ENCODE measurements at places on chromosomes 5 and 9. TPM values are rescaled to one million over a fixed set of nuclear protein-coding genes. Genes with fewer than 3 reads are reported as not detected.

GRCh38 chr5:143309661-143310431, 93.6 kb downstream of the NR3C1 start:
- DNase-seq, result no peak

- no peak for DNase-seq
These were observed 73.1 kb downstream of the RGS3 start for GRCh38 chr9:113536483-113537228.

- no peak for DNase-seq
These were observed 67.8 kb downstream of the PTCD2 start for GRCh38 chr5:72387985-72388384.

Gene TMEM252
- total RNA-seq, result not detected

Gene PCDHGB5
- total RNA-seq, result 8.6 TPM

DNA sequence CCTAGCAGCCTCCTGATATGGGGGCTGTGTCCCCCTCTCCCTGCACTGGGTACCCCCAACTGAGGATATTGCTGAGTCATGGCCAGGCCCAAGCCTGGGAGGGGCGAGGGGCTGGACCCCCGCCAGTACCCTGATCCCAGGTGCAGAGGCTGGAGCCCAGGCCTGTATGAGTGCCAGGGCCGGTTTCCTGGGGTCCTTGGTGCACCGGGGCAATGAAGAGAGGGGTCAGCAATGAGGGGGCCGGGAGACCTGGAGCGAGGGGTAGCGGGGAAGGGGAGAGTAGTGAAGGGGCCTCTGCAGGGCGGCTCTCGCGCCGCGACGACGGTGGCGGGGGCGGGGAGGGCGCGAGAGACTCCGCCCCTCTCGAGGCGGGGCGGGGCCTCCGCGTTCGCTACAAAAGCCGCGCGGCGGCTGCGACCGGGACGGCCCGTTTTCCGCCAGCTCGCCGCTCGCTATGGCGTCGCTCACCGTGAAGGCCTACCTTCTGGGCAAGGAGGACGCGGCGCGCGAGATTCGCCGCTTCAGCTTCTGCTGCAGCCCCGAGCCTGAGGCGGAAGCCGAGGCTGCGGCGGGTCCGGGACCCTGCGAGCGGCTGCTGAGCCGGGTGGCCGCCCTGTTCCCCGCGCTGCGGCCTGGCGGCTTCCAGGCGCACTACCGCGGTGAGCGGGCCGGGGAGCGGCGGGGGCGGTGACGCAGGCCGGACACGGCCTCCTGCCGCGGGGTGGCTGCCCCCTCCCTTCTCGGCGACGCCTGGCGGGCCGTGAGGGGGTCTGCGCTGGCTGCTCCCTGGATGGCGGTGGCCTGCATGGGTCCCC, at the start of gene SQSTM1:
TSS of gene SQSTM1 (plus strand) at position 423 of the 815 bp plus-strand sequence. CDS start at position 455, 32 bp downstream.
- DNase-seq, result peak; percentile 88

DNA sequence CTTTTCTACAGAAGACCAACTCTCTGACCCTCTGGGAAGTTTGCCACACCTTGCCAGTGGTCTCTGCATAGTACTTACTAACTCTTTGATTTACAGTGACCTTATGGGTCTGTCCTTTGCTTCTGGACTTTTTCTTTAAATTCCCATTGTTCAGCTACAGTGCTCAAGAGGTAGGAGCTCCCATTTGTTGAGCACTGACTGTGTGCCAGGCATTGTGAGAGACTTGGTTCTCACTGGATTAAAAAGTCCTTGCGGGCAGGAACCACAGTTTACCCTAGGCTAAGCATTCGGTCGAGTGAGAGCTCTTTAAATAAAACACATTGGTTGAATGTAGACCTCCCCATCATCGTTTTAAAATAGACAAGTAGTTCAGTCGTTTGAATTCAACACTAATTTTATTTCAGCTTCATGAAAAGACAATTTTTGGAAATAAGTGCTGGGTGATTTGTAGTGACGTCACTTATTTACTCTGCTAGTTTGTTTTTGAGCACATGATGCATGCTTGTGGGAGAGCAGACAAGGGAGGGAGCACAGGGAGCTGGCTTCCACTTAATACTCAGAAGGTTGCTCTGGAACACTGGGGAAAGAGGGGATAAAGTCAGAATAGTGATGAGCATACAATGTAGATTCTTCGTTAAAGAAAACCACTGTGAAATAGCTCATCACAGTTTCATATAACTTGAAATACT, 27.1 kb downstream of the RASGRF2 start:
- DNase-seq, result no peak

DNA sequence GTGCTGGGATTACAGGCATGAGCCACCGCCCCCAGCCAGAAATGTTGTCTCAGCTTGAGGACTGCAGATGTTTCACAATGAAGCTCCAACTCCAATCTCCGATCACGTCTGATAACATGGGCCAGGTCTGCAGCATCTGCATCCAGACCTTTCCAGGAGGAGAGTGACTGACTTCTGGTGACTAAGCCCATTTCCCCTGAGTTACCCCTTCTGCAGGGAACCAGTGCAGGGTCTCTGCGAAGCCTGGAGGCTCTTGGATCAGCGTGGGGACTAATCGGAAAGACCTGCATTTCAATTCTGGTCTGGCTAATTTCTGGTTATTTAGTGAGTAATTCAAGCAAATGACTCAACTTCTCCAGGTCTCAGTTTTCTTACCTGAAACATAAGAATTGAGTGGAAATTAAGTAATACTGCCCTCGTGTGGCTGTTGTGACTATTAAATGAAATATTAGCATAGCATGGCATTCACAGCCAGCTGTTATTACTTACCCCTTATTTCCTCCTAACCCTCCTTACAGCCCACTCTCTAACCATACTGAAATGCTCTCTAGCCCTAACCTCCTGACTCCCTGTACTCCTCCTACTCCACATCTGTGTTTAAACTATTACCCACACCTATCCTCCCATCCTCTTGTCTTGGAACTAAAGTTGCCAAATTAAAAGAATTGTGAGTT, 2.2 kb upstream of the GNPDA1 start:
- peak; percentile 82 for DNase-seq

DNA sequence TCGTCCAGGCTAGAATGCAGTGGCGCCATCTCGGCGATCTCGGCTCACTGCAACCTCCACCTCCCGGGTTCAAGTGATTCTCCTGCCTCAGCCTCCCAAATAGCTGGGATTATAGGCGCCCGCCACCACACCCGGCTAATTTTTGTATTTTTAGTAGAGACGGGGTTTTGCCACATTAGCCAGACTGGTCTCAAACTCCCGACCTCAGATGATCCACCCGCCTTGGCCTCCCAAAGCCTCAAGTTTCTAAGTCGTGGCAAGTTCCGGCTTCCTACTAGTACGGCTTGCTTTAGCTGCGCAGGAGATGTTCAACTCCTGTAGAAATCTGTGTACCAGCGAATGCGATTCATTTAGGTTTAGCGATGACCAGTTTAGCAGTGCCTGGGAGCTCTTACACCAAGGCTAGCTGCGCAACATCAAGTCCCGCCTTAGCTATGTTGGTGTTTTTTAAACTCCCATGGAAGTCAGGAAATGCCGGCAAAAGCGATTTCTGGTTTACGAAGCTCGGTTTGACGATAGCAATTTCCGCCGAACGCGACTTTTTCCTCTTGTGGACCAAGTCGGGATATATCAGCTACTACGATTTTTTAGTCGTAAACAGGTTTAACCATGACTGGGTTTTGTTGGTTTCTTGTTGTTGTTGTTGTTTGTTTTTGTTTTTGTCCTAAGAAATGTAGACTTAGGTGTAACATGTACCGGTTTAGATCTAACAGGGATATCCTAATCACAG, 46.4 kb downstream of the ANXA2R start:
- DNase-seq, result peak; percentile 46

Gene VAV2
- total RNA-seq, result 23.2 TPM

- DNase-seq, result no peak
These were observed 9.8 kb upstream of the GNE start for GRCh38 chr9:36268007-36268427.

Gene SV2C
- total RNA-seq, result not detected

DNA sequence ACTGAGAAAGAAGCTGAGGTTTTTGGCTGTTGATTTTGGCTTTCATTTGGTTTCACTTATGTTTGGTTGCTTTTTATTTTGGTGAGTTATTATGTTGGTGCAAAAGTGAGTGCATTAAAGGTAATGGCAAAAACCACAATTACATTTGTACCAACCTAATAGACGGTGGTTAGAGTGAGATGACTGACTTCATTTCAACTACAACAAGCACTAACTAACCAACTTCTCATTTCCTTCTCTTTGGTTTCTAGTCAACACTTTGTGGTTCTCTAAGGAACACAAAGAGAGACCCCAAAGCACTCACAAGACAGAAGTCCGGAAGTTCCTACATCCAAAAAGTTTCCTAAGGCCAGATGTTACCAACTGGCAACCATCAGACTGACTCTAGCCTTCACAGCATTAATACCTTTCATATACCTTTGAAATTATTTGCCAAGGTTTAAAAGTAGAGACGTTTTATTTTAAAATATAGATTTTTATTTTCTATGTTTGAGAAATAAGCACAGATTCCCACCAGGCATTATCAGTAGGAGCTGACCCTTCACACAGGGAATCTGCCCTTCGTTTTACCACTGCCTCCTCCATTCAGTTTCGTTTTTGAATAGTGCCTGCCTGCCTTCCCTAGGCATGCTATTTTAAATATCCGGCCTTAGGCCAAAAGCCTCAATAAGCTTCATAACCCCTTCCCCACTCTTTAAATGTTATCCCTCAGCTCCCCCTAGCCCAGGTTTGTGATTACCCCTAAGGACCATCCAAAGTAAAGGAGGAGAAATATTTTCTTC, 301.1 kb upstream of the PTGER4 start:
- DNase-seq, result no peak

DNA sequence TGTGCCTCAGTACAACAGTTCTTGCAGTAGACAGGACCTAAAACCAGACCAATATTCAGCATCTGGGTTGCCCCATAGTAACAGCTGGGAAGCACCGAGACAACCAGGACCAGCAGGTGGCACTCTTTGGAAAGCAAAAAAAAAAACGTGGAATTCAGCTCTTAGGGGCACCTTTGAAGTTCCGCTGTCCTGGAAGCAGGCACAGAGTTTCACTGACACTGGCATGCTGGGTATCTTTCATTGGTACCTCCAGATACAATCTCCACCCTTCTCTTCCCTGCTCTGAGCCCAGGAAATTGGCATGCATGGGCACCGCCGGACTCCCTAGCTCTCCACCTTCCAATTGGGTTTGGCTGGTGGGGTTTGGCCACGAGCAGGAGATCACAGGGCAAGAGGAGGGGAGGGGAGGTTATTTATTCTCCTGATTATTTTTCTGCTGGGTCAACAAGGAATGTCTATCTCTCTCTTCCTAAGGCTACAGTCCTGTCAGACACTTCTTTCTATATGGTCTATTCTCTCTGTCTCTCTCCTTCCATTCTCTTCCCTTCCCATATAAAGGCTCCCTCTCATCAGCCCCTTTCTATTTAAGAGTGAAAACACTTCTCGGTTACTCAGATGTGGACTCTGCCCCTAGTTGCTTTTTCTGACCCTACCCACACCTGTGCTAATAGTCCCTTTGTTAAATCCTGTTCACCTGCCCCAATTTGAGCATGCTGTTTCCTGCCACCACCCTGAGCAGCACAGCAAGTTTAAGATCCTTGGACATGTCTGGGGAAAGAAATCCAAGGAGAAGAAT, 1.9 kb upstream of the IDNK start:
- peak; percentile 67 for DNase-seq

GRCh38 chr9:3441197-3441816, 84.5 kb downstream of the RFX3 start:
- peak; percentile 74 for DNase-seq

- DNase-seq, result no peak
These were observed 10.0 kb downstream of the DIPK1B start for GRCh38 chr9:136722093-136722968.

DNA sequence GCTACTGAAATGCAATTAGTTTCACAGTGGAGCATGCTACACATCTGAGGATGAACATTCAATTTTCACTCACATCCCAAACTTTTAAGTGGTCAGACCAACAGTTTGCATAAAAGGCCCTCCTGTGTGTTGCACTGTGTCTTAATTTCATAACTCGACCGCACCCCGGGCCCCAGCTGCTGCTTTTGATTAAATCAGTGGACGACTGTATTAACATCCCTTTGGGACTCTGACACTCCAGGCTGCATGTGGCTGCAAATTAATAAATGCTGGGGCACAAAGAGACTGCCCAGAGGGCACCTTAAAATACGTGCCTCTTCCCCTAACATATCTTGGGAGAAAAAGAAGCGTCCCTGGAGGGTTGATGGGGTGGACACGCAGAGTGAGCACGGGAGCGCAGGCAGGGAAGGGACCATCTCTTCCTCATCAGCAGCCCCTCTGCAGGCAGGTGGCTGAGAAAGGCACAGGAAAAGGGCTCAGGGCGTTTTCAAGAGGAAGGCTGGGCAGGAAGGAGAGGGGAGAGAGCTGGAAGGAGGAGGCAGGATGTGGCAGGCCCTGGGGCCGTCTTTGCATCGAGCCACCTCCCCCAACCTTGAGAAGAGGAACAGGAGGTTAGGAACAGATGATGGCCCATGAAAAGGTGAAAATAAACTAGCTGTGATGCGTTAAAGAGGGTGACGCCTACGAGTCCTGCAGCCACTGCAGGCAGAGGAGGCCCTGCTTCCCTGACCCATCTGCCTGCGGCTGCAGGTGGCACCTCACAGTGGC, 18.6 kb downstream of the MED10 start:
- peak; percentile 35 for DNase-seq

DNA sequence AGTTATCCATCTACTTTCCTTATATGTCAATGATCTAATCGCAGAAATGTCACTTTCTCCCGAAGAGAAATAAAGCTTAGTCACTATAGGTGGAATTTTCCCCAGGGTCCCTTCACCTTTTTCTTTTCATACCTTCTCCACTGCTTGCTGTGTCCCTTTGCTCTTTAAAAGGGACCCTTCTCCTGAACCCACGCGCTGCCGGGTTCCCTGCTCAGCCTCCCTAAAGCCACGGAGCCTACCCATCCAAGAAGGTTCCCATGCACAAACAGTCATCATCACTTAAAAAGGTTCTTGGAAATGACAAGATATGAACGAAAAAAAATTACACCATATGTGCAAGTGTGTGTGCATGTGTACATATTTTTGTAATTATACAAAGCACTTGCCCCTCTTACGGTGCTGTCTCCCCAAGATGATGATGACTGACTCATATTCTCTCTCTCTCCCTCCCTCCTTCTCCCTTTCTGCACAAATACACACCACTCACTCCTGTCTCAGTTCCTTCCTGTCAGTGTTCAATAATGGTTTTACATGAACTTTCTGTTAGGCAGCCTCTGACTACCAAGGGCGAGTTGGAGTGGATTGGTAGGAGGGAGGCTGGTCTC, 1.5 kb upstream of the PTPRD start:
- no peak for DNase-seq

Gene FCN2
- not detected for total RNA-seq

- DNase-seq, result no peak
These were observed 81.9 kb upstream of the TLR4 start for GRCh38 chr9:117622347-117622746.

- no peak for DNase-seq
These were observed 48.3 kb upstream of the IRX4 start for GRCh38 chr5:1930880-1931603.

GRCh38 chr5:78923622-78923970, 61.5 kb downstream of the ARSB start:
- DNase-seq, result no peak
